ENCODE measurements at places on chromosomes 16 and 17.

GRCh38 chr16:20844588-20844987 lies 38.3 kb downstream of the REXO5 start:
- DNase-seq = no peak

DNA sequence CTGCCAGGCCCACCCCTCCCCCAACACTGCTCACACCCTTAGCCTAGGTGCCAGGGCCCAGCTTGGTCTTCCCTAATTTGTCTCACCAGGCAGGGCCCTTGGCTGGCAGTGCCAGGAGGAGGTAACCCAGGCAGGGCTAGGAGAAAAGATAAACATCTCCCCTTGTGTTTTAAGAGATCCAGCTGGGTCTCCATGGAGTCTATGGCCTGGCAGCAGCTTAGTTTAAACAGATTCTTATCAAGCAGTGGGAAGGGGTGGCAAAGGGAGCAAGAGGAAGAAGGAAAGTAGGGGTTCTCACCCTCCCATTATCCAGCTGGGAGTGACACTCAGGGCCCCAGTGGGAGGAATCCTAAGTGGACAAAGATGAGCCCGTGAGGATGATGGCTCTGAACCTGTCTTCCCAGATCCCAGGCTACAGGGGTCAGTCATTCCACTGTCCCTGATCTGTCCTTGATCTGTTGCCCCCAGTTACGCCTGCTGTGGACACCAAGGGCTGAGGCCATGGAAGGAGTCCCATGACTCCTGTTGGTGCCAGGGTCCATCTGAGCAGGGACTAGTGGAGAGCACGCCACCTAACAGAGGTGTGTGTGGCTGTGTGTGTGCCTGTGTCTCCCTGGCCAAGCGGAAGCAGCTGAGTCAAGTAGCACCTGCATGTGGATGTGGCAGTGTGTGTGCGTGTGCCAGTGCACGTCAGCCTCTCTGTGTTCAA lies 47.4 kb upstream of the MEIOC start:
- no peak for DNase-seq

GRCh38 chr17:28811651-28812090 lies 30.9 kb downstream of the FAM222B start:
- DNase-seq = no peak

- no peak for DNase-seq
Measured at GRCh38 chr17:33390479-33391176, 97.5 kb upstream of the ASIC2 start.

GRCh38 chr17:2709183-2709661 lies 2.3 kb downstream of the CLUH start:
- DNase-seq = no peak

DNA sequence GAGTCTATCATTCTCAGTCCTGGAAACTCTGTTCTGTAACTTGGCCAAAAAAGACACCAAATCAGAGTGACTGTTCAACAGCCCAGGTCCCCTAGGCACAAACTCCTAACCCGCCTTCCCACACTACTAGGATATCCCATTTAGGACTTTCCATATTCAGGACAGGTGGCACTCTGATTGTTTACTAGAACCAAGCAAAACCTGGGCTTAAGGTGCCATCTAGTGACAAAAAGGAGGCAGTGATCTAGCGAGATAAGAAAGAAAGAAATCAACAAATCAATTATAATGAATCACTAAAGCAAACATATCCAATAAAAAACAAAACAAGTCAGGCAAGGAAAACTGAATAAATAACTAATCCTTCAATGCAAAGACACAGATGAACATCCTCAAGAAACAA lies 203.9 kb downstream of the CEP112 start:
- no peak for DNase-seq

- DNase-seq = no peak
Measured at GRCh38 chr16:1581804-1582203, 30.1 kb downstream of the IFT140 start.

DNA sequence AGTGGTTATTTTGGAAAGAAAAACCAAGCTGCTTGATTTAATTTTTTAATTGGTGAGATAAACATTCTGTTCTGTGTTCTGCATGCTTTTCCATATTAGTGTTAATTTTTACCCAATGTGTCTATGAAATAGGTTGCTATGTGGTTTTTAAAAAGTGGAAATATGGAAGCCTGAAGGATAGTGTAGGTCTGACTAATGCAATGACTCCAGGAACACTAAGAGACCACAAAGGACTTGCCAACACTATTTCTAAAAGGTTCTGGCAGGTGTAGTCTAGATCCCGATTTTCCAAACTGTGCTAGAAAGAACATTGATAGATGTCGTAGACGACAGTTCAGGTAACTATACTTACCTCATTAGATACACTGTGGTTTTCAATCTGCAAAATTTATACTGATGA lies 877.4 kb upstream of the GOT2 start:
- no peak for DNase-seq

DNA sequence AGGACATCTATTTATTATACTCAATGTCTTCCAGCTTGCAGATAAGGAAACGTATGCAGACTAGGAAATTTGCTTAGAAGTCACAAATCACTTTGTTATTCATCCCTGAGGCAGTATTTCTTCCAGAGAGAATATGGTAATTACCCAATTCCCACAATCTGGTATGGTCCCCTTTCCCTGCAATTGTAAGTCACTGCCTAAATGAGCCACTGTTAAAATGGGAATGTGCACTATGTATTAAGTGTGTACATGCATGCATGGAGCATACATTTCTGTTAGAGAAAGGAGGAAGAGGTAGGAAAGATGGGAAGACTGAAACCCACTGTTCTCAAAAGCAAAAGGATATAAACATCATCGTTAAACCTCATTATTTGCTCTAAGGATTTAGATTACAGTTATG lies 10.0 kb downstream of the NUFIP2 start:
- DNase-seq = no peak

DNA sequence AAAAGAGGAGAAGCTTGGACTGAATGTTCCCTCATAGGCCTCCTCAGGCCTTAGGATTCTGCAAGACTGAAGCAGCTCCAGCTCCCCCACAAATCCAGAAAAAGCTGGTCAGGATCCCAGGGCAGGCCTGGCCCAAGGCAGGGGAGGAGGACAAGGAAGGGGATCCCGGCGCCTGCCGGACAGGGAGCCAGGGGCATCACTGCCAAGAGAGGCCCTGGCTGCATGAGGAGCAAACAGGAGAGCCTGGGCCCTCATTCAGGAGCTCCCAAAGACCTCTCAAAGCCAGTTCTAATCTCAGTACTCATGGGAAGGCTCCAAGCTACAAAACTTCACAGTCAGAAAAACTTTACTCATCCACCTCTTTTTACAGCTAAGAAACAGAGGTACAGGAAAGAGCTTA lies 67.3 kb downstream of the ZNF423 start:
- DNase-seq = peak; percentile 60

DNA sequence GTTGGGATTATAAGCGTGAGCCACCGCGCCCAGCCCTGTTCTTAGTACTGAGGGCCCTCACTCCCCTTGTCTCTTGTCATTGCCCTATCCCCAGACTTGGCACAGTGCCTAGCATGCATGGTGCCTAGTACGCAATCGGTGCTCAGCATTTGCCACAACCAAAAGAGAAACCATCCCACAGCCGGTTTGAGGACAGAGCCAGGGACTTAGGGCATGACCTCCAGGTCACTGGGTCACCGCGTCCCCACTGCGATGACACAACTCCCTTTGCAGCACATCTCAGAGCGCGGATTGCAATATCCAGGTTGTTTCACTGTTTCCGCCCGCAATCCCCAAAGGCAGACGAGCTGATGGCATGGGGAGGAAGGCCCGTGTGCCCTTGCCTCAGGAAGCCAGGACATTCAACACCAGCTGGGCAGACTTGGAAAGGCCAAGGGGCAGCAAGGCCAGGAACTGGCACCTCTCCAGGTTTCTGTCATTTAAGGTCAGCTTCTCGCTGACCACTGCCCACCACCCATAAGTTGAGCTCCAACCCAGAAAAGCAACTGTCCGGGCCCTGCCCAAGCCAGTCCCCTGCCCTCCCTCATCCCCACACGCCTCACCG lies 274.5 kb downstream of the MRTFB start:
- DNase-seq = no peak

- peak; percentile 52 for DNase-seq
Measured at GRCh38 chr17:57747221-57748017, 2.3 kb upstream of the CCDC182 start.

GRCh38 chr17:36000732-36001109 lies 632 bp downstream of the CCL15 start:
- no peak for DNase-seq

DNA sequence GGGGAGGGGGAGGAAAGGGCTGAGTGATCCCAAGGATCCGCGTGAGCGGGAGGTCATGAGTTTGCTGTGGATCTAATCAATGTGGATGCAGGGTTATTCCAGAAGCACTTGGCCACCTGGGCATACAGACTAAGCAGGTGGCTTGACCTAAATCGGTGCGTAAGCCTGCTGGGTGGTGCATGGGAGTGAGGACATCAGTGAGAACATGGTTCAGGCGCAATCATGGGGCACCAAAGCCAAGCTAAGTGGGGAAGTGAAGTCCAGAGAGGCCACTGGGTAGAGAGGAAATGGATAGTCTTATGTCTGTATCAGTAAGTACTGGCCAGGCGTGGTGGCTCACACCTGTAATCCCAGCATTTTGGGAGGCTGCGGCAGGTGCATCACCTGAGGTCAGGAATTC lies 18.9 kb upstream of the MFSD6L start:
- DNase-seq = no peak

- no peak for DNase-seq
Measured at GRCh38 chr17:63439687-63440086, 6.4 kb downstream of the CYB561 start.

GRCh38 chr17:2602597-2603017 lies 9.2 kb downstream of the PAFAH1B1 start:
- DNase-seq = no peak

DNA sequence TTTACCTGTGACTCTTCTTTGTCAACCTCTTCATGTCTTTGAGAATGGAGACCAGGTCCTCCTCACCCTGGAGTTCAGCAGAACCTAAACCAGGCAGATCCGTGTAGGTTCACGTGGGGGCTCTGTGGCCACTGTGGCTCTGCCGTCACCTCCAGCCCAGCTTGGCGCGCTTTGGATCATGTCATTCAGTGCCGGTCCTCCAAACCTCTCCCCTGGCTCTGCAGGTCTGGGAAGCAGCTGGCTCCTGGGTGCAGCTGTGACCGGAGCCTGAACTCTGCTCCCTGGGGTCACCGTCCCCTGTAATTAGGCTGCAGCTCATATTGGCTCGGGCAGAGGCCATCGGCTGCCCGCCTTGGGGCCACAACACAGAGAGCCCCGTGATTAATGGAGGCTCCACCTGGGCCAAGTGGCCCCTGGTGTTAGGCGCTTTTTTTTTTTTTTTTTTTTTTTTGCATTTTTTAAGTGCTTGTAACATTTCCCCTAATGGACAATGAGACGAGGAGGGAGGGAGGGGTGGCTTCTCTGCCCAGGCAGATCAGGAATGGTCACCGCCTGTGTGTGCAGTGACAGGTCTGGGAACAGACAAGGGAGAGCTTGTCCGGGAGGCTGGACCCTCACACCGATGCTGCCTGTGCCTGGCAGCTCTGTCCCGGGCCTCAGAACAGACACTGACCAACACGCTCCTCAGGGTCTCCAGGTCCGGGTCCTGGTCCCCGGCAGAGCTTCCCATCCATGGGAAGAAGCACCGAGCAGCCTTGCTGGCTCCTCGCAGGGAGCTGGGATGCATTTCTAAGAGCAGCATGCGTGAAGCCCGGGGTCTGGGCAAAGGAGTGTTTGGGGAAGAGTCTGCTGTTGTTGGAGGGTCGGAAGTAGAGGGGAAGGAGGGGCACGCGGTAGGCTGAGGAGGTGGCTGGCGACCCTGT lies 247.9 kb downstream of the SEC14L1 start:
- DNase-seq = no peak

GRCh38 chr16:66477028-66477515 lies 50.0 kb downstream of the BEAN1 start:
- DNase-seq = no peak

- no peak for DNase-seq
Measured at GRCh38 chr16:55622272-55622671, 33.5 kb upstream of the SLC6A2 start.

- no peak for DNase-seq
Measured at GRCh38 chr16:87143661-87144121, 173.5 kb downstream of the C16orf95 start.

GRCh38 chr16:79563921-79564320 lies 36.6 kb downstream of the MAF start:
- DNase-seq = no peak

- no peak for DNase-seq
Measured at GRCh38 chr17:57868007-57868909, 18.4 kb upstream of the MRPS23 start.

DNA sequence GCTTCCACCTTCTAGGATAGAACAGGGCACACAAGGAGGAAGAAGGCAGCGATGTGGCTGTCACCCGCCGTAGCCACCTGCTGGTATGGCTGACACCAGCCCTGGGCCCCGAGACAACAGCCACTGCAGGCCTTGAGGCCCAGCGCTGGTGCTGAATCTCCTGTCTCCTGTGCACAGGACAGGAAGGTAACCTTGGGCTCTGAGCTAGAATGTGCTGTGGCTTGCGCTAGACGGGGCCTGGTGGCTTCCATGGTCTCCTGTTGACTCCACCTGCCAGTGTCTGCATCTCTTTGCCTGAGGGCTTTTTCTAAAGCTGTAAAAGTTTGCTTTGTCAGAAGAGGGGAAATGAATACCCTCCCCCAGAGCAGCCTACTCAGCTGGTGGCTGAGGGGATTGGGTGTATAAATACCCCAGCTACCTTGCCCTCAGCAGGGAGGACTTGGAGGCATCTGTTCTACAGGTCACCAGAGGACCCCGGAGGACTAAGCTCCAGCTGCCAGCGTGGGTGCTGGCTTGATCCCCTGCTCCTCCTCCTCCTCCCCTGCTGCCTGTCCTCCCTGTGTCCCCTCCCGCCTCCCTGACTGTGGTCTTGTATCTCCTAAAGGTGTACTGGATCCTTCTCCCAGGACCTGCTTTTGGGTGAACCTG lies 76.1 kb upstream of the SDK2 start:
- DNase-seq = no peak

- no peak for DNase-seq
Measured at GRCh38 chr16:51418258-51418657, 267.2 kb upstream of the SALL1 start.

- no peak for DNase-seq
Measured at GRCh38 chr17:61416211-61416539, 16.5 kb downstream of the TBX2 start.

DNA sequence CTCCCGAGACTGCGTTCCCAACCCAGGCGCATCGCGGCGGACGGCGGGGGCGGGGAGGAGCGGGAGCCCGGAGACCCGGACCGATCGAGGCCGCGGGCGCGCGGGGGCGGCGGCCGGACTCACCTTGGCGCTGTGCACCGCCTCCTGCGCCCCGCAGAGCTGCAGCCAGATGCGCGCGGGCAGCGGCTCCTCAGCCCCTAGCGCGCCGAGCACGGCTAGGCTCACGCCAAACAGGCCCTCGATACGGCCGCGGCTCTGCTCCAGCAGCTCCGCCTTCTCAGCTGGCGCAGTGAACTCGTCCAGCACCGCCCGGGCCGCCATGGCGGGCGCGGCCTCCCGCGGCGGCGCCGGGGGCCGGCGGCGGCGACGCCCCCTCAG lies 339 bp downstream of the N4BP1 start:
- no peak for DNase-seq

GRCh38 chr17:42704837-42705494 lies 22.6 kb downstream of the CNTNAP1 start:
- DNase-seq = no peak
